Forelimb muscle (tissue), 1 donor: ENCODE measurements at places on chromosomes 12 and 14. TPM values are rescaled to one million over a fixed set of nuclear protein-coding genes. Genes with fewer than 3 reads are reported as not detected.

DNA sequence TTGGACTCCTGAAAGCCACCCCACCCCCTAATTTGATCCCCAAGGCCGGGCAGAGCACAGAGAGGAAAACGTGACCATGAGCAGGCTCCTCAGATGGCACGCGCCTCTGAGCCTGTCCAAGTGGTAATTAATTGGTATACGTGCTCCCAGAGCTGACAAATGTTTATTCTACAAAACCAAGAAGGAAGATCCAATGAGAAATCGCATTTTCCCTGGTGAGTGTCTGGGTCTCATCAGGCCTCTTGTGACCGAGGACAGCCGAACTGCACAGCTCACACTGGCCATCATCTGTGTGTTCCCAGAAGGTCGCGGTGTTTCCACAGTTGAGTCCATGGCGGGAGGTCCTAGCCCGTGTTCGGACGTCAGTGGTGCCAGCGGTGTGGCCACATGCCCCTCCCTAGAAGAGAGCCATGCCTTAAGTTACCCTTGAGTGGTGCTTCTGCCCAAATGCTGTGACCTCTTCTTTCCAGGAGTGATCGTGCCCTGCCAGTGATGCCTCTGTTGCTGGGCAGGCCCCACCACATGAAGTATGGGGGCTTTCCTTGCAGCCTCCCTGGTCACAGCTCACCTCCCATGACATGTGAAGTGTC, 317.5 kb upstream of the RTL1 start:
- no peak for DNase-seq

GRCh38 chr14:42994051-42994736, 1387.5 kb downstream of the LRFN5 start:
- no peak for DNase-seq

The NOC4L gene
- 9.8 TPM for polyA plus RNA-seq

GRCh38 chr12:69428351-69429073, 41.7 kb upstream of the FRS2 start:
- no peak for DNase-seq

The RD3L gene
- polyA plus RNA-seq = not detected

DNA sequence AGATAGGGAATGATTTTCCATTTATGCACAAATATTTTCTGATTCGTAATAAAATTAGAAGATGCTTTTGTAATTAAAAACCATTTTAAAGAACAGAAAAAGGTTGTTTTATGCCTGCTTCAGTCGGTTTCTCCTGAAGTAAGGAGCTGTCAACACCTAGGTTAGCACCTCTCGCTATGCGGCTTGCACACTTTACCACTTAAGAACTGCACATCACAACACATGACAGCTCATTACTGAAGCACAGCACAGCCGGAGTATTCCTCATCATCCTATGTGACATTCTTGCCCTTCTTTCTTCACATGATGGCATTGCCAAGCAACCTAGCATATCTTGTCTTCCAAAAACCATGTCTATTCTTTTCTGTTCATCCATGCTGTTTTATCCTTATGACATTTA, 5.4 kb upstream of the WIF1 start:
- DNase-seq = no peak
